NCI-H2029 (cell line): ENCODE measurements at places on chromosomes 16 and 17.
A peak's percentile ranks its signal among the peaks of the same experiment; 100 is the strongest.

DNA sequence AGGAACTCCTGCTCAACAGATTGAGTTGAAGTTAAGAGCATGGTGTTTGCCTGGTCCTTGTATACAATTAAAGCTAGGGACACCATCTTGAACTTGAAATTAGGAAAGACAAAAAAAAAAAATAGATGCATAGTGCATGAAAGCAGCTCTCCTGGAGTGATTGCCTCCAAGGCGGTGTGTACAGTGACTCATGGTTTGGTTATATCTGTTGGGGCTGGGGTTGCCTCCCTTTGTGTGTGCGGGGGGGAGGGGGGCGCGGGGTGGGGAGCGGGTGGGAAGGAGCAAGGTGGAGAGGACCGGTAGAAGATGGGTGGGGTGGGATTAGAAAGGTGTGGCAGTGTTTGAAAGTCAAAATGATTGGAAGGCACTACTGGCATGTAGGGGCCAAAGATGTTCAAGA is 3.4 kb downstream of the TMED6 start:
- no peak for DNase-seq

DNA sequence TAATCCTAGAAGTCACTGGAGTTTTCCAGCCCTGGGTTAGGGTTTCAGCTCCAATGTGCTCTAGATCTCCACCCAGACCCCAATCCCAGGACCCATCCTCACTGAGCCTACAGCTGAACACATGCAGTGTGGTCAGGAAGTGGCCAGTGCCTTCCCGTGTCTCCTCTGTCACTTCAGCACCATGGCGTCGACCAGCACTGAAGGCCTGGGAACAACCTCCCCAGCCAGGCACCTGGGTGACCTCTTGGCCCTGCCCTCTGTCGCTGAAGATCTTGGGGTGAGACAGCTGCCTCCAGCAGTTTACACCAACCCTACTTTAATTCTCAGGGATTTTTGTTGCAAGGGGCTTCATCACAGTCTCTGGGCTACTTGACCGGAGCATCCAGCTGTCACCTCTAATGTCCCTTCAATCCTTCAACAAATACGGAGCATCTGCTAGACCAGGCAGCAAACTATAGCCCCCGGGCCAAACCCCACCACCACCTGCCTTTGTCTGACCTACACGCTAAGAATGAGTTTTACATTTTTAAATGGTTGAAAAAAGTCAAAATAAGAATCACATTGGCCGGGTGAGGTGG is 18.0 kb upstream of the GSG1L start:
- DNase-seq: no peak

DNA sequence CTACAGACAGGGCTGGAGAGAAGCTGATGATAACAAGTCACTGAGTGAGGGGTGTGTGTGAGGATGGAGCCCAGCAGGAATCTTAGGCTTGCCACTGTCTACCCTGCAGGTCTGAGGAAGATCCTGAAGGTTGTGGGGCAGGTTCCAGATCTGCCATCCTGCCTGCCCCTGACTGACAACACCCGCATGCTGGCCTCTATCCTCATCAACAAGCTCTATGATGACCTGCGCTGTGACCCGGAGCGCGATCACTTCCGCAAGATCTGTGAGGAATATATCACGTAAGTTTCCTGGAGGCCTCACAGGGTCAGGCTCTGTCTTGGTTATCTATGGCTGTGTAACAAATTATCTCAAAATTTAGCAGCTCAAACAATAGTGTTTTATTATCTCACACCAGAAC is 16.3 kb downstream of the UNC45B start:
- no peak for DNase-seq

DNA sequence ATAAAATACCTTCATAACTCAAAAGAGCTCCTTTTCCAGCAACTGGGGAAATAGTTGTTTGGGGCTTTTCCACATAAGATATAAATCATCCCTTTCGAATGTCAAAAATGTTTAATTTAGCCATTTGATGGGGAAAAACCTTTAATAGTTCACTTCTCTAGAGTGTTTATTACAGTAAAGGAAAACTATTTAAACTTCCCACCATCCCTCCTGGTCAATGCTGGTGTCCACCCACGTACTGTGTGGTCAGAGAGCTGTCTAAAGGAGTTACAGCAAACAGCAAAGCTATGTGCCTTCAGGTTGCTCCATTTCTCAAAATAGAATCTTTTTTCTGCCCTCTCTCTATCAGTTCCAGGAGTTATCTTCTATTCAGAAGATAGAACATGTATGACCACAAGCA is 33.5 kb downstream of the KANSL1 start:
- DNase-seq: no peak

DNA sequence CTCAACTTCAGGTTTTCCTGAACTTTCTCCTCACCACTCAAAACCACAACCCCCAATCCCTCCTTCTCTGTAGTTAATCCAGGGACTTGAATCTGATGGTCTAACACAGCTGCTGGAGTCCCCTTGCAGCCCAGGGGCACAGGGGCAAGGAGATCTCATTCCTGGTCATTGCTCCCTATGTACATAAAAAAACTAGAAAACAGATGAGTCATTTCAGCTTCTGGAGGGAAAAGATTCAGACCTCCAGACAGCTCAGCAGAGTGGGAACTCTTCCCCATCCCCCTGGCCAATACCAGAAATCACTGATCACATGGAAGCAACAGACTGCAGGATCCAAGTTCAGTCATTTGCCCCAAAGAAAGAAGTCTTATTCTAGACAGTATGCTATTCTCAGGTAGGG is 62.1 kb downstream of the DYNLRB2 start:
- no peak for DNase-seq

GRCh38 chr16:58028541-58029070 is 3.1 kb downstream of the MMP15 start:
- no peak for DNase-seq

DNA sequence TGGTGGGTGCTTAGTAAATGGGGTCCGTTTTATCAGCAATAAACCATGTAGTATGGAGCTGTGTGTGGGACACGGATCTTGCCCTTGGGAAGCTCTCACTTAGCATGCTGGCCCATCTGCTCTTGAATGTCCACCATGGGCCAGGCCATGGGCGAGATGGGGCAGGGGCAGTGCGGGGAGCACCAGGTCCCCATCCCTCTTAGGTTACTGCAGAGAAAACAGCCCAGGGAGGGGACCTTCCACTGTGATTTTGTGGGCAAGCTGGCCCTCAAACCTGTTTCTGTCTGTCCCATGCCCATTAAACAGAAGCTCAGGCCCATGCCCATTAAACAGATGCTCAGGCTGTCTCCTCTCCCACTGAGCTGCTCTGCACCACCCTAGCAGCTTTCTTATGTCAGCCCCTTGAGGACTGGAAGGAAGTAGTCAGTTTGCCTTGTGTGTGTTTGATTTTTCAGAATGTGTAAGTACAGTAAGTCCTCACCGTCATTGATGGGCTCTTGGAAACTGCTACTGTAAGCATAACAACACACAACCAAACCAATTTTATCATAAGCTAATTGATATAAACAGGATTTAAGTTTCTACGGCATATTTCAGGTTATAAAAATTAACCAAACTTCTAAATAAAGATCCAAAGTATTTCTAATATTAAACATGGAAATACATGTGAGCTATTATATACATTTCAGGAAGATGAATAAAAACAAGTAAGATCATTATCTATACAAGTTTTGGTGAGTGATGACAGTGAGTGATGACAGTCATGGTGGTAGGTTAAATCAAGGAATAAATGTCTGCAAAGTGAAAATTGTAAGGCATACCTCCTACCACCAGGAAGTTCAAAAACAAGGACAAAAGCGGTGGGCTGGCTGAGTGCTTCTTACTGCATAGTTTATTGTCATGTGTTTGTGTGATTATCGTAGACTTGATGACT is 11.5 kb downstream of the MPRIP start:
- DNase-seq: no peak

- no peak for DNase-seq
Measured at GRCh38 chr17:42340691-42341127, 47.5 kb downstream of the STAT3 start.

DNA sequence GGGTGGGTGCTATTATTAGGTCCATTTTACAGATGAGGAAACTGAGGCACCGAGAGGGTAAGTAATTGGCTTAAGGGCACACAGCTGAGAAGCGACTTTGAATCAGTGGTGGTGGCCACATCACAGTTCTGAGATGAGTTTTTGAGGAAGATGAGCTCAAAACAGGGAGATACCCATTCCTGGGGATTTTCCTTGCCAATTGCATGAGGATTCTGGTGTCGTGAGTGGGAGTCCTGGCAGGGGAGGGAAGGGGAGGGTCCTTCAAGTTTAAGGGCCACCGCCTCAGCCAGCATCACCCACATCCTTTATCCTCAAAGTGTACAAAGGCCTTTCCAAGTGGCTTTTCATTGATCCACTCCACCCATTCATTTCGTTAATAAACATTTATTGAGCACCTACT is 45.3 kb downstream of the IL21R start:
- no peak for DNase-seq

DNA sequence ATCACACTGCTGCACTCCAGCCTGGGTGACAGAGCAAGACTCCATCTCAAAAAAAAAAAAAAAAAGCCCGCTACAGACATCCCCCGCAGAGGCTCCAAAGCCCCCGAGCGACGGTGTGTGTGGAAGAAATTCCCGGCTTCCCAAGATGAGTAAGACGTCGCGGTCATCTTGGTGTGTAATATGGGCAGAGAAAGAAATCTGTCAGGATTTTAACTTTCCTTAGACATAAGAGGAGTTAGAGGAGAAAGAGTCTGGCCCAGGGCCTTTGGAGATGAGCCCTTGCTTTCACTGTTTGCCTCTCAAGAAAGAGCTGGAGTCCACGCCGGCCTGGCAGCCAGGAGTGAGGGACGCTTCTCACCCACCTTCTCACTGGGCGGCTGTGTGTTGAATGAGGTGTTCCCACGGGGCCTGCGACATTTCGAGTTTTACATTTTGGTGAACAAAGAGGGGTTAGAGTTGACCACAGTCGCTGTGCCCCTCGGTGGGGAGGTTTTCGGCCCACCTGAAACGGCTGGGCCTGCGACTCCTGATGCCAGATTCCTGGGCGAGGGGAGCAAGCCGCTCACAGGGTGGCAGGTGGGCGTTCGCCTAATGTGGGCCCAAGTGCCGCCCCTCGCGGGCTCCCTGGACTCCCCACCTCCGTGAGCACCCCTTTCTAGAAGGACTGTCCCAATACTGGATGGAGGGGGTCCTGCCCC is 17.9 kb downstream of the C1QTNF1 start:
- no peak for DNase-seq

GRCh38 chr17:55177159-55177854 is 87.5 kb upstream of the HLF start:
- DNase-seq: no peak

DNA sequence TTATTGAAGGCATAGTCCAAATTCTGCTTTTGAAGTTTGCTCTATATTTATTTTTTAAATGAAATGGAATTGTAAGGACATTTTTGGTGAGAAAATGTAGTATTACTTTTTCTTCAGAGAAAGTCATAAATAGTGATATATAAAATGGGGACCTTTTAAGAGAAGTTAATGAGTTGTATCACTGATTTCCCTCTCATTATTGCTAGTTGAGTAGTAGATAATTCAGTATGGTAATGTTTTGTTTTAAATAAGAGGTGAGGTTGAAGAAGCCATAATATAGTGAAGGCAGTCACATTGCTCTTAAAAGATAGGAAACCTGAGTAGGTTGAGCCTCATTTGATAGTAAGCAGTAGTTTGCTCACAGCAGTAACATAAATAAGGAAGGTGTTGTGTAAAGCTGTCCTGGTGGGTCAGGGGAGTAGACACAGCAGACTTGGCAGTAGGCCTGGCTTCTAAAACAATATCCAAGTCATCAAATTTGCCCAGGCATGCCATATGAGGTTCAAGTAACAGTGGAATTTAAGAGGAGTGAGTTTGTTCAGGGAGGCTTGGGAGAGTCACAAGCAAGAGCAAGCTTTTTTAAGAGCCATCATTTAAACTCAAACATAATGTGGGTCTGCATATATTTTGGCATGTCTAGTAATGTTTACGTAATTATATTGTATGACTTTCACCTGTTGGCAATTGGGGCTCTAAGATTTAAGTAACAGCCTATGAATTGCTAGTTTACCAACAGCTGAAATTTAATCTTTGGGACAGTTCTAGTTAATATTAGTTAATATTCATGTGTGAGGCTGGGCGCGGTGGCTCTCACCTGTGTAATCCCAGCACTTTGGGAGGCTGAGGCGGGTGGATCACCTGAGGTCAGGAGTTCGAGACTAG is 6.5 kb downstream of the NFATC3 start:
- peak; percentile 20 for DNase-seq

- DNase-seq: no peak
Measured at GRCh38 chr16:57471209-57471608, 8.7 kb downstream of the POLR2C start.

DNA sequence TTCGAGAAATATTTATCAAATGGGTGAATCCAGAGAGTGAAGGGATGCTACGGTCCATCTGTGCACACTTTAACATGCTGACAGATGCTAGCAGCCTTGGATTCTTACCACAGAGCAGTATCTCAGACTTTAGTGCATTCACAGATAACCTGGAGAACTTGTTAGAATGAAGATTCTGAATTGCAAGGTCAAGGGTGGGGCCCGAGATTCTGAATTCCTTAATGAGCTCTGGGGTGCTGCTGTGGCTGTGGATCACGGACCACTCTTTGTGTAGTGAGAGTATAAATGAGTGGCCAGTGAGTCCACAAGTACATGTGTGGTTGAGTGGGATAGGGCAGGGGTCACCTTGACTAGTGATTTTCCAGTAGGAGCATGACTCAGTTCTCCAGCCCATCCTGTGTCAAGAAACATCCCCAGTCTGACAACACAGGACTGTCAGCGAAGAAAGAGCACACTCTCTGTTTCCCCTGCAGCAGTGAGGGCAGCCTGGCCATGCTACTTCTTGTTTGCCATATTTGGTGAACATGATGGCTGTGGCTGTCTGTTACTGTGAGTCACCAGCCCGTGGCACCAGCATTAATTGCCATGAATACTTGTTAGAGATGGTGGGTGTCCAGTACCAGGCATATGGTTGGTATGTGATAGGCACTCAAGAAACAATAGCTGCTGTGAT is 13.0 kb upstream of the SALL1 start:
- DNase-seq: no peak

DNA sequence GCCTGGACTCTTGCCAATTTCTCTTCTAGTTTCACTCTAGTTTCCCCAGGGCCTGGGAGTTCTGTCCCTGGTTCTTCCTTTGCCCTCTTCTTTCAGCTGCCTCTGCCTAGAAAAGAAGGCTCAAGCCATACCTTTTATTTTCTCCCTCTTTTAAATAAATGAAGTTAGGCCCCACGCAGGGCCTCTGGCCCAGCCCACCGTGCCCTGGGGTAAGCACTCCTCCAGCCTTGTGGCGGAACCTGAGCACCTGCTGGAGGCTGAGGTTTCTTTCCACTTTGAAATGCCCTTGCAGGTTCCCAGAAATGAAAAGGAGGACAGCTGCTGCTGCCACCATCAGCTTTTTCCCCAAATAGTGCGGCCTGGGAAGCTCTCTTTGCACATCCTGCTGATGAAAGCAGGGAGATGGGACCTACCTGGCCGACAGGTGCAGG is 139.4 kb downstream of the CCDC182 start:
- DNase-seq: peak; percentile 64
